ENCODE measurements at places on chromosomes 13 and 19.
A peak's percentile ranks its signal among the peaks of the same experiment; 100 is the strongest.

GRCh38 chr13:66347486-66348117 is 882.5 kb downstream of the PCDH9 start:
- DNase-seq: no peak

- DNase-seq: no peak
These were observed 302.7 kb downstream of the DNAJC15 start for GRCh38 chr13:43326100-43326499.

GRCh38 chr13:33509642-33510229 is 224.2 kb upstream of the STARD13 start:
- no peak for DNase-seq

GRCh38 chr19:48868114-48868886 is at the start of gene PLEKHA4:
Gene PLEKHA4, minus strand, starts transcription at chr19:48868617. Its CDS starts 997 bp downstream, at chr19:48867620.
- no peak for DNase-seq

DNA sequence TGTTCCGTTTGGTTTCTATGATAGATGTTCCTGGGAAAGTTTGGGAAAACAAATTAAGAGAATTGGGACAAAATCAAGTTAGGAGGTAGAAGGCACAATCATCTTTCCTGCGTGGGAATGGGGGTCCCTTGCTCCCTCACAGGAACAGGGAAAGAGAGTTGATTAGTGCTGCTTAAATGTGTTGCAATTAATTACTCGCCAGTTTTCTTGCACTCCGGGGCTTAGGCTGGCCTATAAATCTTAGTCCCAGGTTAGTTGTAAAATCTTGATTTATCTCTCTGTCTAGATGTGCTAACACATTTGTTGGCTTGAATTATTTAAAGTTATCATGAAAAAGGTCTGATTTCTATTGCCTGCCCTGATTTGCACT is 10.1 kb downstream of the B3GLCT start:
- no peak for DNase-seq

DNA sequence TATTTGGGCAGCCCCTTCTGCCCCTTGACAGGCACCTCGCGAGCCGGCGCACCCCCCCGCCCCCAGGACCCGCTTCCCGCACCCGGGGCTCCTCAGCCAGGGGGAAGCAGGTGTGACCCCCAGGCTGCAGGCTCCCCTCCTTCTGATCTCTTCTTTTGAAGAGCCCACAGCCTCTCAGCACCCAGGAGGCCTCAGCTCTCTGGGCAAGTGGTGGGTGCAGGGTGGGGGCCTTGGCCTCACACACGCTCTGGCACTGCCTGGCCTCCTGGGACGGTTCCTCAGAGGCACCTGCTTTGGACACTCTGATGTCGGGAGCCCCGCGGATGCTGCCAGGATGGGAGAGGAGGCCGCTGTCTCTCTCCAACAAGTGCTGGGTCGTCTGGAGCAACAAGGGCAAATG is 1.5 kb upstream of the C13orf46 start:
- no peak for DNase-seq

DNA sequence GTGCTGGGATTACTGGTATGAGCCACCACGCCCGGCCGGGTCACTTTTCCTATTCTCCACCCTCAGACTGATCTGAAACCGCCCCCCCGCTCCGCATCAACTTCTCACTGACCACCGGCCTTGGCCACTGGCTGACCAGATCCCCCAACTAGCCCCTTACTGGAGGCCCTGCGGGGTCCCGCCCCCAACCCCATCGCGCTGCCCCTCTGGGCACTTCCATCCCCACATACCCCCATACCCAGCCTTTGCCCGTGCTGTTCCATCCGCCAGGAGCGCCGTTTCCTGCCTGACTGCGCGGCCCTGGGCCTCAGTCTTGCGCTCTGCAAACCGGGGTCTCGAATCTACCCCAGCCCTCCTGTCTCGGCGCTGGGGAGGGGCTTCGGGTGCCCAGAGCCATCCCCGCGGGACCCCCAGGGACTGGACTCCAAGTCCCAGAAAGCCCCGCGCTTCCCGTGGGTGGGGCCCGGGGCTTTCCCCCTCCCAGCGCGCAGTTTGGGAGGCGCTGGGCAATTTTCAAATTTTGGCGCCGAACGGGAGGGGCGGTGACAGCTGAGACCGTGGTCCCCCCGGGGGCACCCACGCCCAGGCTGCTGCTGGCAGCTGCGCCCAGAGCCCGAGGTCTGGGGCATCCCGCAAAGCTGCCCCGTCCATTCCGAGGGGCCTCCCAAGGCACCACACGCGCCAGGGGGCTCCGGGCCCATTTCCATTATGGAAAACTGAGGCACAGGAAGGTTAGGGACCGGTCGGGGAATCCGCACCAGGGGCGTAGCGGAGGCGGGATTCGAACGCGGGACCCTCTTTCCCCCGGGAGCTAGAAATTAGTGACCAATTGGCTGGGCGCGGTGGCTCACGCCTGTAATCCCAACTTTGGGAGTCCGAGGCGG is 5.2 kb upstream of the LMNB2 start:
- peak; percentile 85 for DNase-seq

DNA sequence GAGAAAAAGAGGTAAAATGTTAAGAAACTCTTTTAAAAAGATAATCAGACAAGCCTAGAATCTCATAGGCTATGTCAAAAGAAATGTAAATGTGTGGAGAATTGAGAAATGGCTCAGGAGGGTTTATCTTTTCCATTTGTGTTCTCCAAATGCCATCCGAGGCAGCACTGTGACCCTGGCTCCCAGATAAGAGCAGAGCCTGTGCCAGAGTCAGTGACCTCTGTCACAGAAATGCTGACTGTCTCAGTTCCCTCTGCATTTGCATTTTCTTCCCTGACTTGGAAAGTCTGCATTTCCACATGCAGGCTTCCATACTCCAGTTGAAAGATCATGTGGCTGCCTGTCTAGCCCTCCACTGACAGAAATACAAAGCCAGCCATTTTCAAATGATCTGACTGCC is 42.0 kb downstream of the SERTM1 start:
- DNase-seq: no peak

DNA sequence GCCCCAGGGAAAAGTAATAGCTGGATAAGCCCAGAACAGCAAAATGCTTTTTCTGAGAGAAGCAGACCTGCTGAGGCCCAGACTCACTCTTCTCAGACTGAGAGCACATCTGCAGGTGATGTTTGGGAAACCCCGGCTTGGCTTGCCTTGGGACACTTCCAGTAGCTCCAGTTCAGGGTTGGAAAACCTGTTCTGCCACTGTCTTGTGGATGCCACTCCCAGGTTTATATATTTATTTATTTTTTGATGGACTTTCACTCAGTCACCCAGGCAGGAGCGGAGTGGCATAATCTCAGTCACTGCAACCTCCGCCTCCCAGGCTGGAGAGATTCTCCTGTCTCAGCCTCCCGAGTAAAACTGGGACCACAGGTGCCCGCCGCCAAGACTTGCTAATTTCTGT is 8.0 kb upstream of the SMARCA4 start:
- DNase-seq: no peak

DNA sequence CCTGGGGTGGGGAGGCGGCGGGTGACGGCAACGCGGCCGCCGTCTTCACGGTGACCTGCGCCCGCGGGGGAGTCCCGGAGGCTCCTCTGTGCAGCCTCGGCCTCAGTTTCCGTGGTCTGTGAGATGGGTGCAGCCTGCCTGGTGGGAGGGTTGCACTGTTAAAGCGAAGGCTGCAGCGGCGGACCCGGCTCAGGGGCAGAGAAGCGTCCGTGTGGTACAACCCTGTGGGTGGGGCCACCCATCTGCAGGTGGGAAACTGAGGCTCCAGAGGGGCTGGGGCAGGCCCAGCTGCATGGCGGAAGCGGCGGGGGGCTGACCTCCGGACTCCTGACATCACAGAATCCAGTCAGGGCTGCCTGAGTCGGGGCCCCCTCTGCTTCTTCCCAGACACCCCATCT is 481 bp downstream of the FGF22 start:
- DNase-seq: no peak

- no peak for DNase-seq
These were observed 129.5 kb upstream of the MCF2L start for GRCh38 chr13:112839356-112840105.

DNA sequence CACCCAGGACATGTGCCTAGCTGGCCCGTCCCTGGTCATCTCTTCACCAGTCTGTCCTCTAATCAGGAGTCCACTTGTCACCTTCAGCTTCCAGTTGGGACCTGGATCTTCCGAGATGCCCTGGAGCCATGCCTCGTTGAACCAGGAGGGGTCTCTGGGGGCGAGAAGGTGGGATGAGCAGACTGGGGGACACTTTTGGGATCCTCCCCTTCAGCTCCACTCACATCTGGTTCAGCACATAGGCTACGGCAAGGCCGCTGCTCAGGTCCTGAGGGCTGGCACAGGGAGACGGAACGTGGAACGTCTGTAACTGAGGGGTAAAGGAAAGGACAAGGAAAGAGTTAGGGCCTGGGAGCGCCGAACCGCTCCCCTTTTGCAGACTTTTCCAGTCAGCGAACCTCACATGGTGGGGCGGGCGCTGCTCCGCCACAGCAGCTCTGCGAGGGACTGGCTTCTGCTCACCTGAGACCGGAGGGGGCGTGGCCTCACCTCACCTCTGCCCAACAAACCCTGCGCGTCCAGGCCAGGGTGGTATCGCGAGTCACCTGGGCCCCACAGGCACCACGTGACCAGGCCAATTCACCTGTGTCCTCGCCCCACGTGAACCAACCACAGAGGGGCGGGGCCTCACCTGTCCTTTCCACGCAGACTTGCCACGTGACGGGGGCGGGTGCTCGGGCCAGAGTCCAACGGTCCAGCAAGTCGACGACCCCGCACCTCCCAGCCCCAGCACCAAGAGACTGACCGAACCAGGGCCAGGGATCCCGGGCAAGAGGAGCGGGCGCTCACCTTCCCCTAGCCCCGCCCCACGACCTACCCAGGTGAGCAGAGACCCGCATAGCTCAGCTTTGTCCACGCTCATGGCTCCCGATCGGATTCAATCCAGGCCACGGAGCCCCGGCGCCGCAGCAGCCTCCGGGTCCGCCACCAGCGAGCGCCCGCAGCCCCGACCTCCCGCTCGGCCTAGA is at the start of gene HOOK2:
HOOK2 (minus strand) TSS at position 965 of the 968 bp plus-strand sequence; CDS start at position 862, 103 bp downstream.
- peak; percentile 40 for DNase-seq

DNA sequence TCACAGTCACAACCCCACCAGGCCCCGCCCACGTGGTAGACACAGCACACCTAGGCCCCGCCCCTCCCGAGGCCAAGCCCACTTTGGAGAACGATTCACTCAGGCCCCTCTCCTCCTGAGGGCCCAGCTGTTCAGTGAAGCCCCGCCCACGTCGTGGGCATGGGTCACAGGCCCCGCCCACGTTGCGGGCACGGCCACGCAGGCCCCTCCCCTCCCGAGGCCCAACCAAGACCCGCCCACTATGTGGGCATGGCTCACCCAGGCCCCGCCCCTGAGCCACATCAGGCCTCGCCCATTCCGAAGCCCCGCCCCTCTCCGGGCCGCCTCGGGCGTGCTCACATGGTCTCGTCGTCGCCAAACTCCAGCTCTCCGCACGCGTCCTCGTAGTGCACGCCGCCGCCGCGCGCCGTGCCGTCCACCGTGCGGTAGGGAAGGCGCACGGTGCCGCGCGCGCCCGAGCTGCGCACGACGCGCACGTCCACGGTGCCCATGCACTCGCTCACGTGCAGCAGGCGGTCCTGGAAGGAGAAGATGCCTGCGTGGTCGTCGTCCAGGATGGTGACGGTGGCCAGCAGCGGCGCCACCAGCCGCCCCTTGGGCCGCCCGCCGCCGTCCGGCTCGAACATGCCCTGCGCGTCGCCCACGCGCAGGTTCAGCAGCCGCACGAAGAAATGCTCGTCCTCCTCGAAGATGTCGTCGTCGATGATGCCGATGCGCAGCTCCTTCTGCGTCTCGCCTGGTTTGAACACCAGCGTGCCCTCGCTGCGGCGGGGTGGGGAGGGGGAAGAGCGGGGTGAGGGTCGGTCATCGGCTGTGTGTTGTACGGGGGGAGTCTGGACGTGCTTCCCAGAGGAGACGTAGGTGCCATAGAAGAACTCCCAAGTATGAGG is 24.0 kb downstream of the SLC8A2 start:
- DNase-seq: peak; percentile 75

DNA sequence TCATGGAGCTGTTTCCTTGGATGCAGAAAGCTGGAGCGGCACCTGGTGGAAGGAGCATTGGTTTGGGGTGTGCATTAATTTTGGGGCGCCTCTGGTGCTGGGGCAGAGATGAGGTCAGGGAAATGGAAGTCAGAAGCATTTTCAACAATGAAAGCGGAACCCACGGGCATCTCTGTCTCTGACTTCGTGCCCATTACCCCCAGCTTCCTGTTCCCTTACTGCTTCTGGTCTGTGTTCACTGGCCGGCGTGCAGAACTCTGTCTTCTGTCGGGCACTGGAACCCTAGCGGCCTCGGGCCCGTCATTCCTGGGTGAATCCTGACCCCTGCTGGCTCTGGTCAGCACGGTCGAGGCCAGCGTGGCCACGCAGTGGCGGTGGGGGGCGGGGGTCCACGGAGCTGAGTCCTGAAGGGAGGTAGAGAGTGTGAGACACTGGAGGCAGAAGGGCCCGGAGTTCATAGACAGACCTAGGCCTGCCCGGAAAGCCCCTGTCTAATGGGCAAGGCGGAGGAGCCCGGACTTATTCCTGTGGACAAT is 7.9 kb upstream of the LINGO3 start:
- DNase-seq: peak; percentile 48

DNA sequence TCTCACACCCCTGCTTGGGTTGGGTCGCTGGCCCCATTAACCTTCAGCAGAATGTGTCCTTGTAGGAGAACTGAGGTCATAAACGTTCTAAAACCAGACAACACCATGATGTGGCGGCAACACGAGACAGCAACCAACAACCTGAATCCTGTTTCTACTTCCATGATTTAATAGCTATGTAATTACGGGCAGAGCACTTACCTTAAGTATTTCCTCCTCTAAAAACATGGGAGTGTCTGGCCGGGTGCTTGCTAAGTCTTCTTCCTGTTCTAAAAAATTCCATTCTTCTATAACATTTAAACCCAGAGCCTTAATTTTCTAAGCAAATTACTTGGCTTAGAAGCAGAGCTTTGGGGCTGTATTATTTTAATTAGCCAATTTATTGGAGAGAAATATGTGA is 33.5 kb upstream of the IRS2 start:
- DNase-seq: no peak

- no peak for DNase-seq
These were observed 631 bp upstream of the PALM3 start for GRCh38 chr19:14062558-14062855.

DNA sequence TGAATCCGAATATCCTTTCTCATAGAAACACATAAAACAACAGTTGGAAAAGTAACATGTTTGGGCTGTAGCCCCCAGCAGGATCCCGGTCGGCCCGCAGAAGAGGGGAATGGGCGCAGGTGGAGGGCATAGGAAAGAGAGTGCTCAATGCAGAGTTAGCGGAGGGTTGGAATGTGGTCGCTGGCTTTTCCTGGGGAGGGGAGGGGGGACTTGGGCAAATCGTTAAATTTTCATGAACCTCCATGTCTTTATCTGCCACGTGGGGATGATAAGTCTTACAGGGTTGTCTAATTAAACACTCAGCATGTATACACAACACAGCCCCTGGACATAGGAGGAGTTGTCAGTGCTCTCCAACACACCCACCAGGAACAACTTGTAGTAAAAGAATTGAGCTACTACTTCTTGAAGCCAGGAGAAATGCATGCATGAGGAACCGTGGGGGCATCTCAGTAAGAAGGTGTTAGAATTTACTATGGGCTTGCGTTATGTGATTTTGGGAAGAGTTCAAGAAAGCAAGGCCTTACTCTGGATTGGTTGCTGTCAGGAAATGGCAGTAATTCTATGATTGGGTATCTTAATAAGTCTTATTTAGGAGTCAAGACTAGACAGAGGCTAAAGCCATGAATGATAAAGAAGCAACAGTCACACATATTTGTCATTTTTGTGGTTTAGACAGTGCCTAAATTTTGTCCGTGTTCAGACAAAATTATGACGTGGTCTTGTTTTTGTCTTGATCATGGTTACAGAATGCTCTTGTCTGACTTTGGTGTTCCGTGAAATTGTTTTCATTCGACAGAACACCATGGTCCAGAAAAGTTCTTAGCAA is 671 bp upstream of the SLC46A3 start:
- no peak for DNase-seq
